ENCODE measurements at places on chromosomes 7 and 10.

- no peak for DNase-seq
Measured at GRCh38 chr10:33418301-33418700, 83.8 kb upstream of the NRP1 start.

GRCh38 chr10:94316560-94316959 is 46.2 kb downstream of the NOC3L start:
- DNase-seq: no peak

GRCh38 chr10:121497513-121498470 is 100.5 kb downstream of the FGFR2 start:
- DNase-seq: no peak

- DNase-seq: no peak
Measured at GRCh38 chr7:78777829-78778228, 675.6 kb downstream of the MAGI2 start.

DNA sequence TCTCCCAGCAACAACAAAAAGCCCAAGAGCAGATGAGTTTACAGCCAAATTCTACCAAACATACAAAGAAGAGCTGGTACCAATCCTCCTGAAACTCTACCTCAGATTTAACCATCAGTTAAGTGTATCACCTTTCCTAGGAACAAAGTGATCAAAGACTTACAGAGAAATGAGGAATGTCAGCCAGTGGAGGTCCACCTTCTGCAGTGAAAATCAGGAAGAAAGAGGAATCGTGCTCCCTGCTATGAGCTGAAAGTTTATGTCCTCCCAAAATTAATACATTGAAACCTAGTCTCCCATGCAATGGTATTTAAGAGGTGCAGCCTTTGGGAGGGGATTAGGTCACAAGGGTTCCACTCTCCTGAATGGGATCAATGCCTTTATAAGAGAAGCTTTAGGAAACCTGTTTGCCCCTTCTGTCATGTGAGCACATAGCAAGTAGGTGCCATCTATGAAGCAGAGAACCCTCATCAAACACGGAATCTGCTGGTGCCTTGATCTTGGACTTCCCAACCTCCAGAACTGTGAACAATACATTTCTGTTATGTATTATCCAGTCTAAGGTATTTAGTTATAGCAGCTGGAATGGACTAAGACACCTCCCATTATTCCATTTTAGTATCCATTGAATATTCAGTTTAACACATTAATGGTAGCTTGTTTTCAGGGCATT is 139.0 kb upstream of the FZD8 start:
- no peak for DNase-seq

- no peak for DNase-seq
Measured at GRCh38 chr7:99173787-99174186, 29.9 kb upstream of the SMURF1 start.

- no peak for DNase-seq
Measured at GRCh38 chr7:151142686-151143040, 24.8 kb downstream of the GBX1 start.

DNA sequence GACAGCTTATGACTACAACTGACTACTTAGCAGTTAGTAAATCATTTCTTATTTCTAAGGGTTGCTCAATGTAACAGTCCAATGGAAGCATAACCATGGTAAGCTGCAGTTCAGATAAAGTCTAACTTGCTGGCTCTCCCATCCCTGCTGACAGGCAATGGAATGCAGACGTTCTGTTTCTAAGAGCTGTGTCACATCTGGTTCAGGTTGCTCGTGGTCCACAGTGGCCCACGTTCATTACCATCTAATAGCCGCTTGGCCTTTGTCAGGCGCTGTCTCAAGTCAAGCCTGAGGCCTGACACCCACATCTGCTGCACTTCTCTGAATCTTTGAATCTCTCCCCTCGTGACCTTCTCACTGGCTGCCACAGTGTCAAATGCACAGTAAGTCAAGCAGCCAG is 240.8 kb downstream of the FGFR2 start:
- no peak for DNase-seq

DNA sequence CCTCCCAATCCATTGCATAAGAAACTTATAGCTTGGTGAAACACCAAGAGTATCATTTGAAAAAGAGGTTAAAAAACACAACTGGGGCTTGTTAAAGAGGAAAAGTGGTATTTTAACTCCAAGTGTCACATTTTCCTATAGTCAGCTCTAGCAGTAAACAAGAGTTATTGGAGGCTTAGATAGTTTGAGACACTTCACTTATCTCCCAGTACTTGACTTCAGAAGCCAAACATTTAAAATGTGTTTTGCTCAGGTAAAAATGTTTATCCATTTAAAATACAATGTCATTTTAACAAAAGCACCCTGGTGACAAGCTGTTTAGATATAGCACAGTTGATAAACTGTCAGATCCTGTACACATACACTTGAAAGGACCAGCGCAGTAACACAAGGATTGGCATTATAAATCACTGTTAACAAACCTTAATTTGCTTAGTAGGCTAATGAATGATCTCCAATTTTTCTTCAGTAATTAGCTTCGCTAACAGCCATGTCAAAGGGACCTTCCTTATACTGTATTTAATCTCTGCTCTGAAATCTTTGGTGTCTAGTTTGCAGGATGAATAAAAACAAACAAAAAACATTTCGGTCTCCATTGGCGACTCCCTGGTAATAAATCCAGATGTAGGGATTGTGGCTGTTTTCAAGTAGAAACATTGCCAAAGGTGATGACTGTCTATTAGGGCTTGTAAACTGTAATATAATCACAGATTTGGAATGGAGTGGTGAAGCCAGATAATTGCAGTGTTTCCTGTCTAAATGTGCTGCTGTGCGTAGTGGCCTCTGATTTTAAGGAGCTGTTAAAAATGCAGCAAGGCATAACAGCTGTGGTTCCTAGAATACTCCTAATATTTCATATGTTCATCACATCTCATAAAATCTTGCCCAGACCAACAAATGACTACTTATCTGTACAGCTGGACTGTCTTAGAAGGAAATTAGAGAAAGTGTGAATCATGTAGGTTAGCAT is 545.1 kb downstream of the AUTS2 start:
- no peak for DNase-seq

GRCh38 chr10:64211466-64211865 is 690.3 kb downstream of the REEP3 start:
- DNase-seq: no peak

GRCh38 chr7:135917721-135918120 is 59.4 kb downstream of the MTPN start:
- DNase-seq: no peak

DNA sequence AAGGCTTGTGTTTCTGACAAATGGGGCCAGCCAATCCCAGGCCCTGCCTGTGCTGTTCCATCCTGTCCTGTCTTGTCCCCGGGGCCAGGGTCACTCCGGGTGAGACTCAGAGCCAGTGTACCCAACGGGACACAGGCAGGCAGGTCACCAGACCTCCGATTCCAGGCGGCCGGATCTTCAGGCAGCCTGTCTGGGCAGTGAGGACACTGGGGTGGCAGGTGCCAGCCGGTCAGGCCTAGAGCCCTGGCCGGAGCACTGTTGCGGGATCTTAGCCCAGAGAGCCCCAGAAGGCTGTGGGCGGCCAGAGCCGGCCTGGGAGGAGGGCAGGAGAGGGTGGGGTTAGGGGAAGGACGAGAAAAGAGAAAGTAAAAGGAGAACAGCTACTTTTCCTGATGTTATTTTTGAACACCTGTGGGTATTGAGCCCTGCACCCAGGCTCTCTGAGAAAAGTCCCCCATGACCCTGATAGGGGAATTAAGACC is 134.3 kb upstream of the TNRC18 start:
- DNase-seq: no peak

DNA sequence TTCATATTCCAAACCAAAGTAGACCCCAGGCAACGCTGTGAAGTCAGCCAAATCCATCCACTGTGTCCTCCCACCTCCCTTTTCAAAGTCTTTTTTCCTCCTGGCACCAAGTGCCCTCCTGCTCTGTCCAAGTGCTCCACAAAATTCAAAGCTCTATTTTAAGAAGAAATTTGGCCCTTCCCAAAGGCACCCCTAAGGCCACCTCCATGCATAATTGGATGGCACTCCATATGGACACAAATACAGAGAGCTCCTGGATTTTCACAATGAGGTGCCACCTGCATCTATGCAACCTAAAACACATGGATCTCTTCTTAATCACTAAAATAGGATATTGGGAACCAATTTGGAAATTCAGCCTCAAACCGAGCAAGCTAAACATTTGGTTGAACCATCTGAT is 121.6 kb downstream of the RELN start:
- DNase-seq: no peak

DNA sequence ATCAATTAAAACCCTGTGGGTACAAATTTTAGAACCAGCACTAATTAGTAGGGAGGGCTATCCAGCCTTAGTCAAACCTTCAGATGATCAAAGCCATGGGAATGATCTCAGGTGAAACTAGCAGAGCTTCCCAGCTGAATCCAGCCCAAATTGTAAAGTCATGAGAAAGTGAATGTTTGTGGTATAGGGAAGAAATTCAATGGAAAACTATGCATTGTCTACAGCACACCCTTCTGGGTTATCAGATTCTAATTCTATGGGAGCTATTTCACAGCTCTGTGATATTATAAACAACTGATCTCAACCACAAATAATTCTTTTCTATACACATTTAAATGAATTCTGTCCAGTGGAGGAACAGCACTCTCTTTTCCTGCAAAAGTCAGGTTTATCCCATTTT is 24.6 kb upstream of the BMPER start:
- no peak for DNase-seq

- DNase-seq: no peak
Measured at GRCh38 chr7:200290-200689, 7.9 kb downstream of the FAM20C start.

- DNase-seq: no peak
Measured at GRCh38 chr7:138935465-138936011, 45.7 kb downstream of the KIAA1549 start.

GRCh38 chr10:122019414-122019975 is 30.5 kb downstream of the TACC2 start:
- DNase-seq: no peak

GRCh38 chr10:12735843-12736462 is 265.6 kb downstream of the CCDC3 start:
- DNase-seq: no peak

DNA sequence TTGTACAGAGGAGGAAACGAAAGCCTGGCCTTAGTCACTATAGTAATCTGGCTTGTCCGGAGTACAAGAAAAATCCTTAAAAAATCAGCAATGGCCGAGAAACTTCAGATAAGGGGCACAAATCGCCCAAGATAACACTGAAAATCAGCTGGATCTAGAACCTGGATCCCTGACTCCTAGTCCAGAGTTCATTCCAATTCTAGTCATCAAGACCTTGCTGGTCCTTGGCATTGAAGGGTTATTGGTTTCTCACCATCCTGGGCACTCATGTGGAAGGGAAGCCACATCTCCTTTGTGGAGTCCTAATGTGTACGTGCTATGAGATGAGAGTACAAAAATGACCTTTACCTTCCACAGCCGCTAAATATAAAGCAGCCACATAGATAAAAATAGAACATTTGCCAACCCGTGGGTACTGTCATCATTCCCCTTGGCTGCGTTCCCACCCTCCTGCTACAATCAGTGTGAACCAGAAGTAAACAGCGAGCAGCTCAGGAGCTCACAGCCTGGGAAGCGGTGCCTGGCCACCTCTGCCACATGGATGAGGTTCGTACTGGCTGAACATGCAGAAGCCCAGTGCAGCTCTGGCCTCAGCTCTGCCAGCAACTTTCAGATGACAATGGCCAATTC is 116.0 kb upstream of the PDLIM1 start:
- DNase-seq: no peak

DNA sequence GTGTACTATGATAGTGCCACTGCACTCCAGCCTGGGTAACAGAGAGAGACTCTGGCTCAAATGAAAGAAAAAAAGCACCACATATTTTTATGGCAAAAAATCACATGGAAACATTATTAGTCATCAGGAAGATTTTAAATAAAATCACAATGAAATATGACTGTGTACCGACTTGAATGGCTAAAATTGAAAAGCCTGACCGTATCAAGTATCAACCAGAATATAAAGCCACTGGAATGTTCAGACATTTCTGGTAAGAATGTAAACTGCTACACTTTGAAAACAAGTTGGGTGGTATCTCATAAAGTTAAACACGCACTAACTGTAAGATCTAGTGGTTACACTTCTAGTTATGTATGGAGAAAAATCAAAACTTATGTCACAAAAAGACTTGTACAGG is 306.7 kb upstream of the MBL2 start:
- no peak for DNase-seq

DNA sequence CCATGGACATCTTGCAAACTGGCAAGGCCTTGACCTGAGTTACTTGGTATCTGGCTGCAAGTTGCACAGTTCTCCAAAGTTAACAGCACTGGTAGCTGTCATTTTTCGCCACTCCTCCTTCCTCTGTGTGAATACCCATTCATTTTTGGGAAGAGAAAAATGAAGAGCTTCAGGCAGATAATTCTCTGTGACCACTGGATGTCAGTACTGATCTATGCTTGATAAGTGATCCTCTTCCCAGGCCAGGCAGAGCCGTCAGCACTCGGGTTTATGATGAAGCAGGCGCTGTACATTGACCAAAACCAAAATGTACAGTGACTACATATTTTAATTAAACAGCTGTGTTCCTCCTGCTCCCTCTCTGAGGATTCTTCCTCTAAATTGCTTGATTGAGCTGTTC is 55.9 kb upstream of the PDZD8 start:
- DNase-seq: no peak

DNA sequence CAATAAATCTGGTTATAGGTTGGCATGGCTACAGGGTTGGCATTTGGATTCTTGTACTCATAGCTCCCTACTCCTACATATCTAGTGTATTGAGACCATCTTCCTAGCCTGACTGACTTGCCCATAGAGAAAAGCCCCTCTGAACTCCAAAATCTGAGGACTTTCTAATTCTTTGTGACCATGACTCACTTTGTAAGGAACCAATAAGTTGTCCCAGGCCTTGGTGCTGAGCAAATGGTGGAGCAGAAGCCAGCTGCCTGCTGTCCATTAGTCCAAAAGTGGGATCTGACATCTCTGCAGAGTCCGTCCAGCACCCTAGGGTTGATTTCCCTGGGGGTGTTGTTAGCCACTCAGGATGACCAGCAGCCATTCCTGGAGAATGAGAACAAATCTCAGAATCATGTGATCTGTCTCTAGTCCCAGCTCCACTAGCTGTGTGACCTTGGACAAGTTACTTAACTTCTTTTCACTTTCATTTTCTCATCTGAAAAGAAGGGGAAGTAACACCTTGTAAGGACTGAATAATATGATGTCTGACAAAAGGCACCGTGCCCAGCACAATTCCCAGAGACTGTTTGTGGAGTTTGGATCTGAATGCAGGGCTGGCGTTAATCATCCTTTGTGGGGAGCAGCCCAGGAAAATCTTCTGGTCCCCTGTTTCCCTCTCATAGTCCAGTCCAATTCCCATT is 44.1 kb downstream of the MTURN start:
- no peak for DNase-seq

- DNase-seq: no peak
Measured at GRCh38 chr10:79068203-79068561, 584 bp upstream of the ZMIZ1 start.

- DNase-seq: no peak
Measured at GRCh38 chr10:4947635-4948596, 15.3 kb upstream of the AKR1C1 start.

All from activated T-cell treated with anti-CD3 and anti-CD28 coated beads for 24 hours (primary cell).